ENCODE measurements at places on chromosomes 7 and 10. TPM values are rescaled to one million over a fixed set of nuclear protein-coding genes. Genes with fewer than 3 reads are reported as not detected.

GRCh38 chr7:83301416-83301815, 138.7 kb upstream of the PCLO start:
- no peaks in the 10 kb centered on the region for H3K27me3 ChIP-seq
- H3K36me3 ChIP-seq: no peaks in the 10 kb centered on the region
- no peak overlapping the region for H3K4me3 ChIP-seq

DNA sequence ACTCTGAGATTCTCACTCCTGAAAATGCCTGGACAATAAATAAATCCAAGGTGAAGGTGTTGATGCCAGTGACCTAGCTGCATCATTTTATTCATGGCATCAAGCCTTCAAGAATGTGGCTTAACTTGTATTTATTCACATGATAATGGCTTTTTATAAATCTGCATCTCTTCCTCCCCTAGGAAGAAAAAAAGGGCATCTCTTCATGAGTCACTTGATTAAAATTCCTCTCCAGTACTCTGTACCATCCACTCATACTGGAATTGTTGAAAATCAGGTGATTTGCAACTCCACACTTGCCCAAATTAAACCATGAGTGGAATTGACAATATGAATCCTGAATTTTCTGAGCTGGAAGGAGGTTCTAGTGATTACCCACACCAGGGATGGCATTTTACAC, 30.2 kb downstream of the PTPRE start:
- no peak overlapping the region for H3K27ac ChIP-seq
- H3K36me3 ChIP-seq: no peaks in the 10 kb centered on the region
- no peak for DNase-seq
- H3K4me1 ChIP-seq: peaks cover 5% of the 10 kb centered on the region

Gene MYH16
- not detected for total RNA-seq

Gene FBXO24
- 0.65 TPM for total RNA-seq

- no peak for DNase-seq
- no peaks in the 10 kb centered on the region for H3K36me3 ChIP-seq
- no peak overlapping the region for H3K27ac ChIP-seq
- no peaks in the 10 kb centered on the region for H3K4me1 ChIP-seq
- no peak overlapping the region for H3K4me3 ChIP-seq
These were observed 109.8 kb downstream of the GRID1 start for GRCh38 chr10:86256690-86257315.

DNA sequence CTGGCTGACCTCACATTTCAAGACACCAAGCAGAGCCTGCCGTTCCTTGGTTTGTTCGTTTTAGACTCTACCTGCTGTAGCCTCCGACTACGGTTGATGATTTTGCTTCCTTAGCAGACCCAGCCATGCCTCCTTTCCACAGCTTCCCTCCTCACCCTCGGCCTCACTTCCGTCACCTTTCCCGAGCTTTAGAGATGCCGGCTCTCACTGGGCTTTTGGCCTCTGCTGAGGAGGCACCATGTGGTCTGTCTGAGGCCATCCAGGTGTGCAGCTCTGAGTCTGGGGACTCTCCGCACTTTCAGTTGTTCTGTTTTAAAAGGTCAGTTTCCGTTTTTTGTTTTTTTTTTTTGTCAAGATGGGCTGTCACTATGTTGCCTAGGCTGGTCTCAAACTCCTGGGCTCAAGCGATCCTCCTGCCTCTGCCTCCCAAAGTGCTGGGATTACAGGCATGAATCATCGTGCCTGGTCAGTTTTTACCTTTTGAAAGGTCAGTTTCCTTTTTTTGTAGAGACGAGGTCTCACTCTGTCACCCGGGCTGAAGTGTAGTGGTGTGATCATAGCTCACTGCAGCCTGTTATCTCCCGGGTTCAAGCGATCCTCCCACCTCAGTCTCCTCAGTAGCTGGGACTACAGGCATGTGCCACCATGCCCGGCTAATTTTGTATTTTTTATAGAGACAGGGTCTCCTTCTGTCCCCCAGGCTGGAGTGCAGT, 11.7 kb downstream of the ORAI2 start:
- H3K27me3 ChIP-seq: no peaks in the 10 kb centered on the region
- H3K4me3 ChIP-seq: no peak overlapping the region
- H3K36me3 ChIP-seq: peaks cover 12% of the 10 kb centered on the region
- peaks cover 6% of the 10 kb centered on the region for H3K4me1 ChIP-seq
- H3K27ac ChIP-seq: no peak overlapping the region
- no peak for DNase-seq

Gene OPN4
- not detected for total RNA-seq

DNA sequence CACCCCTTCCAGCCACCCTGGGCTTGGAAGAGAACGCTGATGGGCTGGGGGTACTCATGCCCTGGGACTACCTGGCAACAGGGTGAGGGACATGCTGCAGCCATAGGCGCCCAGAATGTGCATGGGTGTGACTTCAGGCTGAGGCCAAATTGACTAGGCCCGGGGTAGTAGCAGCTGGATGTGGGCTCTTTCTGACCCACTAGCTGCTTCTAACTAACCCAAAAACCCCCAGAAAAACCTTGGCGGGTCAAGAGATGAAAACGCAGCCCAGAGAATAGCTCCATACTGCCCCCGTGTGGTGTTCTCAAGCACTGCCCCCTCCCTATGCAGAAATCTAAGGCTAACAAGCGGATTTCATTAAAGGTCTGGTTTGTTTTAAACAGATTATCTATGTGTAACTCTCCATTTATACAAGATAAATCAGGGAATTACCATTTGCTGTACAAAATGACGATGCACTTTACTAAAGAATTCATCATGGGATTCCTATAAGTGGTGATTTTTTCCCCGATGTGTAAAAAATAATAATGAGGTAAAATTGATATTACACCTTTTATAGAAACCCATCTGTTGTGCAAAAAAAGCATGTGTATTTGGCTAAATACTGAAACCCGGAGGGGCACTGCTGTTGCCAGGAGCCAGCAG, 4.2 kb downstream of the SMARCD3 start:
- peaks cover 26% of the 10 kb centered on the region for H3K36me3 ChIP-seq
- DNase-seq: no peak
- peaks cover 70% of the 10 kb centered on the region for H3K4me1 ChIP-seq
- H3K27ac ChIP-seq: no peak overlapping the region
